Activated CD4-positive, alpha-beta T cell treated with anti-CD3 and anti-CD28 coated beads for 48 hours (primary cell): ENCODE measurements at places on chromosomes 6 and 20.

GRCh38 chr6:166810864-166811263 is 145.5 kb downstream of the RNASET2 start:
- DNase-seq, result no peak

DNA sequence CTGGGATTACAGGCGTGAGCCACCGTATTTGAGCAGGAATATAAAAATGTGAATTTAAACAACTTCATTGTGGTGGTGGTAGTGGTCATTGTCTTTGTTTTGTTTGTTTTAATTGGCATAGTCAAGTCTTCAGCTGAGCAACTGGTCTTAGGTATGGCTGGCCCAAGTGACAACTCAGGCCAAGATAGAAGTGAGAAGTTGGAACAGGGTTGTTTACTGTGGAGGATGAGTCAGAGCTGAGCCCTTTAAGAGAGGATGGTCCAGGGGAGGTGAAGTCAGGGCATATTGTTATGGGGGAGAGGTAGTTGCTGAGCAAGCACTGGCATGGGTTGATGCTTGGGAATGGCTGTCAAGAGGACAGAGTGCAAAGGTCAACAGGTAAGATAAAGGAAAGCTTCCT is 308.2 kb downstream of the FARS2 start:
- DNase-seq, result no peak

DNA sequence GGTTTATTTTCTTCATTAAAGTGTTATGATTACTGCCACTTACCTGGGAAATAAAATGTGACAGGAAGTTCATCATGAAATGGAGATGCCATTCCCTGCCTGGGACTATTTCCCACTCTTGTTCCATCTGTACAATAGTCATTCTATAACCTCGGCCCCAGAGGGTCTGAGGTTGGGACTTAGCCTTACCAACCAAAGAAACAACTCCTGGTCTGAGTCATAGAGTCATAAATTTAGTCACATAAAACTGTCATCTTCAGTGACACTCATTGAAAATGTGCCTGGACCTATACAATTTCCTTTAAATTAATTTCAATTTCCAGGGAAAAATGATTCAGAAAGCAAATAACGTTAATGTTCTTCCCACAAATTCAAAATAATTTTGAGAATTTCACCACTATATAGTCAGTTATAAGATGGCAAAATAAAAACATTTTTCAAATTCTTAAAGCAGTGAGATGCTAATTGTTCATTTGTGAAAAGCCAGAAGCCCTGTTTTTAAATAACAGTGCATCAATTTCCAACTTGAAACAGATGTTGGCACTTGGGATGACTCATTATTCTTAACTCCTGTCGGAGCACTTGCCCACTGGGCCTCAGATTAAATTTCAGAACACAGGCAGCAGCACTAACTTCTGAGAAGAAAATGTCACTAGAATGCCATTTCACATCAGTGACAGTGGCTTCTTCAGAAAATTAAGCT is 201.2 kb upstream of the SMLR1 start:
- DNase-seq, result peak; percentile 33

GRCh38 chr20:40578961-40579360 is 110.1 kb downstream of the MAFB start:
- DNase-seq, result no peak

GRCh38 chr6:25156123-25156522 is 123.1 kb upstream of the CARMIL1 start:
- DNase-seq, result no peak

- no peak for DNase-seq
Measured at GRCh38 chr20:54491506-54491905, 16.1 kb downstream of the DOK5 start.

- DNase-seq, result peak; percentile 36
Measured at GRCh38 chr6:52399511-52400312, 20.4 kb upstream of the EFHC1 start.

DNA sequence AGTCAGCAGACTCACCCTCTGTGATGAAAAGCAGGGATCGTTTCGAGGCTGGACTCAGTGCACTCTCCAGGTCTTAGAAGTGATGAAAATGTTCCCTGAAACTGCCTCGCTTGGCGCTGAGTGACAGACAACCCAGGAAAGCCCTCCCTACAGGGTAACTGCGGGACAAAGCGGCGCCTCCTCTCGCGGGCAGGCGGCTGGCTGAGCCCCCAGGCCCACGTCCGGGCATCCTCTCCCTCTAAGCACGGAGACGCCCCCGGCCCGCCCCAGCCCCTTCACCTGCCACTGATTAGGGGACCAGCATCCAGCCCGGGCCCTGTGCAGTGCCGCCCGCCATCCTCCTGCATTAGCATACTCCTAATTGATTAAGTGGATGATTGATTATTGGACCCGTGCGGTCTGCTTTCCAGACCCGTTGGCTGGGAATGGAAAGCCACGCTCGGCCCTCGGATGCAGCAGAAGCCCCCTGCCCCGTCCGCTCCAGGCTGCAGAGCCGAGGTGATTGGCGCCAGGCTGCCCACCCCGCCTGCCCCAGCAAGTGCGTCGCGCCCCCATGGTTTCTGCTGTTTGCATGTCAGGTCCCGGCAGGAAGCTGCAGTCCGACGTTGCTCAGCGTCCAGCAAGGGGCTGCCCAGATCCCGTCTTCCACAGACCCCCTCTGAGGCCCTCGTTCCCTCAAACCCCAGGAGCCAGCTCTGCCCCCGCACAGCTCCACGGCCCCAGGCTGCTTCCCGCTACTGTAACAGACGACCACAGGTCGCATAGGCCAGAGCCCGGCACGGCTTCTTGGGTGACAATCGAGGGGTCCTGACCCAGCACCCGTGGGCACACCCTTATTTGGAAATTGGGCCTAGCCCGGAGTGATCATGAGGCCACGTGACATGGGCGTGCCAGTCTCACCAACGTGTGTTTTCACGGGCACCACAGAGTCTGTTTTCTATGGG is 131.6 kb downstream of the DLL1 start:
- no peak for DNase-seq

DNA sequence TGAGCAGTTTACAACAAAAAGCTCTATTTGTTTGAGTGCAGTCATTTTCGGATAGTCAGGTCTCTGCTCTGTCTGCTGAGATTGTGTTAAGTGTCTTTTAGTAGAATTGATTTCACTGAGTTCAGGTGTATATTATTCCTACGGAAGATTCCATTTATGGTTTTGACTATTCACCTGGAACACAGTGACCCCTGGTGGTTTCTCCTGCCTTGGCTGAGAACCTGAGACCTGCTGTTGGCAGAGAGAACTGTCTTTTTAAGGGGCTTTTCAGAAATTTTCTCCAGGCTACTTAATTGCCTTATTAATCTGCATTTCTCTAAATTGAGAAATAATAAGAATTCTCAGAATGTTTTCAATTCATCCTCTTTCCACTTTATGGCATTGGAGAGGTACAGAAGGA is 508.0 kb downstream of the TBC1D32 start:
- peak; percentile 14 for DNase-seq

GRCh38 chr6:79246891-79247290 is 12.4 kb upstream of the HMGN3 start:
- DNase-seq, result no peak

GRCh38 chr6:8219352-8219943 is 117.1 kb upstream of the EEF1E1 start:
- DNase-seq, result peak; percentile 42

DNA sequence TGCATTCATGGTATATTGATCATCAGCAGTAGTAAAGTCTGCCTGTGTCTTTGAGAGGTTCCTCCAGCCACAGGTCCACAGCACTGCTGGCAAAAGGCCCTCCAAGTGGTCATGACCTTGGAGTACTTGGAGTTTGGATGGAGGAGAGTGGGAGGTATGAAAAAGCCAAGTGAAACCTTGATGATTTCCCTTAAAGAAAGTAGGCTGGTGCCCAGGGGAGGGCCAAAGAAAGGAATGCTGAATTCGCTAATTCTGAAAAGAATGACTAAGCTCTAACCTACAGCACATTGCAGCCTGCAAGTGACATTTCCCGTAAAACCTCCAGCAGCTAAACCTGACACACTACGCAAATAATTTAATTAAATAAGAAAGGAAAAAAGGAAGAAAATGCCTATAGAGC is 223.4 kb upstream of the TAB2 start:
- no peak for DNase-seq

DNA sequence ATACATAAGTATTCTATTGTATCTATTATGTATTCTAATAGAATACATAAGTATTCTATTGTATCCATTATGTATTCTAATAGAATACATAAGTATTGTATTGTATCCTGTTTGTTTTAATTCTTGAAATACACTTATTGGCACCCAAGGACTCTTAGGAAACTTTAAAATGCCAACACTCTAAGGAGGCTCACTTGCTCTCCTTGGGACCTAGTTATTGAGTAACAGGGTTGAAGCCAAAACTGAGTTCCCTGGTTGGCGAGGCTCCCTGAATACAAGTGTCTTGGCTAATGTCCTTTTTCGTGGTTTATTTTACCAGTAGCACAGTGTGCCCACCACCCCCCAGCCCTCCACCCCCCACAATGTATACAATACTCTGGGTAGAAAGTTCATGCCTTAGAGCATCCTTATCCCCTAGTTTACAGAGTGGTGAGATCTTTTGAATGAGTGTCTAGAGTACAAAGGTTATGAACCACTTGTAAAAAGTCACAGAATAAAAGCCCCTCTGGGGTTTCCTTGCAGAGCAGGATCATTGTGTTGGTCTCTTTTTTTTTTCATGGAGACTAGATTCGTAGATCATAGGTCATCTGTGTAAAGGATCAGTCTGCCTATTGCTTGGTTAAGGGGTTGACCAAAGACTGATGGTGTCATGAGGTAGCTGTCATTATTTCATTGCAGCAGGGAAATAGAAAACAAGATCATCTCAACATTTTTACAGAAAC is 32.5 kb upstream of the PRDM1 start:
- no peak for DNase-seq

DNA sequence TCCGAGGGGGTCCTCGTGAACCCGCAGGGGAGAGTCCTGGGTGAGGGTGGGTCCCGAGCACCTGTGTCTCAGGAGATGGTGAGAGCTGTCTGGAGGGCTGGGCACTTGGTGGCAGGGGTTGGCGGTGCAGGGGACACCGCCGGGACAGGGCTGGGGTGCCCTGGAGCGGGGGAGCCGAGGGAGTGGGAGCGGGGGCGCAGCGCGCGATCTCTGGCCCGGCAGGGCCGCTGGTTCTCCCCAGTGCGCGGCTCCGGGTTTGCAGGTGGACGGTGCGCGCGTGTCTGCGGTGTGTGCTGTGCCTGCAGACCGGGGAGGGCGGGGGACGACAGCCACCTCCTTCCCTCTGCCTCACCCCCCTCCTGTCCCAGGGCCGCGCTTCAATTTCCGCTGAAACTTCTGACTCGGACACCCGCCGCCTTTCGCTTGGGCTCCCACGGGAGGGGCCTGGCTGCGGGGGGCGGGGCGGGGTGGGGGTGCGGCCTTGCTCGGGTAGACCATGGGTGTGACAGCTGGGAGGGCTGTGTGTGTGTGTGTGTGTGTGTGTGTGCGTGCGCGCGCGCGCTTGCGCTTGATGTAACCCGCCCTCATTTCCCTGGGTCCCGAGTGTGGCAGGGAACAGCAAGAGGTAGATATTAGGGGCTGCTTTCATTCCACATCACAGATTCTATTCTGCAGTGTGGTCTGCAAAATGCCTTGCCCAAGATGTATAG is 1.2 kb downstream of the TRIB3 start:
- peak; percentile 84 for DNase-seq

DNA sequence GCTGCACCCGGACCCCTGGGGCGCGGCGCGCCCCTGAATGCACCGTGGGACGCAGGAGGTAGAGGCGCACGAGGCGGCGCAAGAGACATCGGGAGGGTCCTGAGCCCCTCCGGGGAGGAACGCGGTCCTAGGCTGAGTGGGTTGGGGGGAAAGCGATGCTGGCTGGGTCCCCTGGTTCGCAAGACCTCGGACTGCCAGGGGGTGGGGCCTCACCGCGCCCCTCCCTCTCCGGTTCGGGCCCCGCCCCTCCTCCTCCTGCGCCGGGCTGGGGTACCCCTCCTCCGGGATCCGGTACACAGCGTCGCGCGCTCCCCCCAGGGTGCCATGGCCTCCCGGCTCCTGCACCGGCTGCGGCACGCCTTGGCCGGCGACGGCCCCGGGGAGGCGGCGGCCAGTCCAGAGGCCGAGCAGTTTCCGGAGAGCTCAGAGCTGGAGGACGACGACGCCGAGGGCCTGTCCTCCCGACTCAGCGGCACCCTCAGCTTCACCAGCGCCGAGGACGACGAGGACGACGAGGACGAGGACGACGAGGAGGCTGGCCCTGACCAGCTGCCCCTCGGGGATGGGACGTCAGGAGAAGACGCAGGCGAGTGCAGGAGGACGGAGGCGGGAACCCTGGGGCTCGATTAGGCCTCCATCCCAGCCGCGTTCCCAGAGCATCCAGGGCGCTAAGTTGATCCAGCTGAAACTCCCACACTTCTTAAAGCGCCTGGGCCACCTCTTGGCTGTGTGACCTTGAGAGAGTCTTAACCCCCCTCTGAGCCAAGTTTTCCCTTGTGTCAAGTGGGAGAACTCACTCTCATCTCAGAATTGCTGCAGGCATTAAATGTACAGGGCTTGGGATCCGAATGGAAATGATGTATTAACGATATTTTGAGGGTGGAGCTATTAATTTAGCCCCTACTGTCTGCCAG is 541 bp downstream of the SNX21 start:
- DNase-seq, result peak; percentile 54

GRCh38 chr20:3221398-3222226 is 12.3 kb downstream of the ITPA start:
- no peak for DNase-seq

- DNase-seq, result no peak
Measured at GRCh38 chr6:114287461-114287860, 55.4 kb downstream of the HS3ST5 start.

- DNase-seq, result no peak
Measured at GRCh38 chr6:148516617-148517016, 174.0 kb downstream of the SASH1 start.

DNA sequence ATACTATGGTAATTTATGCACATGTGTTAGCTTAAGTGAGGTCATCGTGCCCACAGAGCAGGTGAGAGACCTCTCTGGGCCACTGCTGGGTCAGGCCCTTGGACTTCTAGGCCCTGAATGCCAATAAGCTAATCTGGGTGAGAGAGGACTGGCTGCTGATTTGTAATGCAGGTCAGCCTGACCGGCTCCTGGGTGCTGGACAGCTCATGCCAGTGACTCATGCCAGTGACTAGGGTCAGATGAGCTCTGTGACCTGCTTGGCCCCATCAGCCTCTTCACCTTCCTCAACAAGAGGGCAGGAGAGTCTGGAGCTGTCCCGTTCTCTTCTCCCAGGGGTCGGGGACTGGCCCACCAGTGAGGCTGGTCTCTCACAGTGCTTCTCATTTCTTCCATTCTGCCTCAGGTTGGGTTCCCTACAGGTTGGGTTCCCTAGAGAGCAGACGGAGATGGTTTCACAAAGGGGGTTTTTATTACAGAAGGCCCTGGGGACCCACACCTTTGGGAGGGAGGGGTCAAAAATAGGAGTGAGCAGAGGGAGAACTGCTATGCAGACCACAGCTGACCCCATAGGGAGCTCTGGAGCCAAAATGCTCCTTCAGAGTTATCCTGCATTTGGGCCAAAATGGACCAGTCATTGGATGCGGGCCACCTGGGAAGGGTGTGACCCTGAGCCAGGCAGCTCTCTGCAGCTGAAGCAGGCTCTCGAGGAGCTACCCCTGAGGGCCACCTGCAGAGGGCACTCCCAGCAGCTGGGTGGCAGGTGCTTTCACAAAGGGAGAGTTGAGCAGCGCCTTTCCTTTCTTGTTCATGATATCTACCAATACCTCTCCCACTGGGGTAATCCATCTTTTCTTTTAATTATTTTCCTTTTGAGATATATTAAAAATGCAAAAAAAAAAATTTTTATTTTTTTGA is 2.2 kb upstream of the OXT start:
- peak; percentile 42 for DNase-seq

- no peak for DNase-seq
Measured at GRCh38 chr20:57076152-57076652, 190.2 kb downstream of the BMP7 start.
